ENCODE measurements at places on chromosomes 2 and 18.

DNA sequence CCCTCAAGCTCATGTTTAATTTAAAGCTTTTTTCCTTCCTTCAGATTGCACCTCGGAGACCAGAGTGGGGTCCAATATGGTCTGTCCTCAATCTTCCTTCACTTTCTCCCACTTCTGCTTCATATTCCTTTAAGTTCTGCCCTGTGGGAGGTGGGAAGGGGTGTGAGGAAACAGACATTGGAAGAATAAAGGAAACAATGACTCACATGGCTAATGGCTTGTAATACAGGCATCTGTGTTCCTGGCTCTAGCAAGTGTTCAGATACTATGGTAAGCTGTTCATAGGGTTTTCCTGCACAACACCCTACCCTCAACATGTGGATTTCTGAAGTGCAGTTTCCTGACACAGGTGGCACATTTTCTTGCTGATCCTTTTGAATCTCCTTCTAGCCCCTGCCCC lies 209.5 kb downstream of the PIK3C3 start:
- DNase-seq: no peak

DNA sequence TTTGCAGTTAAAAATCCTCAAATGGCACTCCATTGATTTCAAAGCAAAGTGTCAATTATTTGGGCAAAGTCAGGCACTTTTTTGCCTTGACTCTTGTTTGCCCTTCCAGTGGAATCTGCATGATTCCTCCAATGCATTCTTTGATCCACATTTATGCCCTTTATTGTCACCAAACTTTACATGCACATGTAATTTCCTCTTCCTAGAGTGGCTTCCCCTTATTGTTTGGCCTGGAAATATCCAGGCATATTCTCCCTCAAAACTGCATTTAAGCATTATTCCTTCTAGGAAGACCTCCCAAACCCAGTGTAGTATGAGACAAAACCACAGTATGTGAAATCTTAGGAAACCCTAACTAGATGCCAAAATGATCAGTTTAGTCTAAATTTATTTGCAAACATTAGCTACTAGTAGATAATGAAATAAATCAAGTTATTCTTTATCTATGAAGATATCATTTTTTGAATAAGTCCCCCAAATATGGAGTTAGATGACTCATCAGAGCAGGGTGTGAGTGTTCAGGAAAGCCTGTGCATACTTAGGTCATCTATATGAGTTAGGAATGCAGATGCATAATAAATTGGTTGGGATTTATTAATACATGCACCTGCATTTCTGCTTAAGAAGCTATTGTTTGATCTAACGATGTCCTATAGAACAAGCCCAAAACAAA lies 433.3 kb upstream of the TCF4 start:
- no peak for DNase-seq

GRCh38 chr2:100630473-100630977 lies 67.7 kb downstream of the PDCL3 start:
- no peak for DNase-seq

GRCh38 chr18:35484034-35484433 lies 13.7 kb downstream of the INO80C start:
- DNase-seq: no peak

GRCh38 chr2:71528749-71529148 lies 75.4 kb downstream of the DYSF start:
- no peak for DNase-seq

DNA sequence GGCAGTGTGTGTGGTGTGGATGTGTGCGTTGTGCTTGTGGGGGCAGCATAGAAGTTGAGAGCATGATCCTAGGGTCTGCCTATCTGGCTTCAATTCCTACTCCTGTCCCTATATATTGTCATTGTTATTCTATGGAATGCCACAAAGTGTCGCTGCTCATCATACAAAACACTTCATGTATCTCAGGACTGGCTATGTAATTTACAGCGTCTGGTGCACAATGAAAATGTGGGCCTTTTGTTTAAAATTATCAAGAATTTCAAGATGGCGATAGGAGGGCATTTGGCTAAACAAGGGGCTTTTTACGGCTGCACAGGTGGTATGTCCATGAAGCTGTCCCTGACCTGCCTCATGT lies 3.4 kb downstream of the SERPINB2 start:
- no peak for DNase-seq

DNA sequence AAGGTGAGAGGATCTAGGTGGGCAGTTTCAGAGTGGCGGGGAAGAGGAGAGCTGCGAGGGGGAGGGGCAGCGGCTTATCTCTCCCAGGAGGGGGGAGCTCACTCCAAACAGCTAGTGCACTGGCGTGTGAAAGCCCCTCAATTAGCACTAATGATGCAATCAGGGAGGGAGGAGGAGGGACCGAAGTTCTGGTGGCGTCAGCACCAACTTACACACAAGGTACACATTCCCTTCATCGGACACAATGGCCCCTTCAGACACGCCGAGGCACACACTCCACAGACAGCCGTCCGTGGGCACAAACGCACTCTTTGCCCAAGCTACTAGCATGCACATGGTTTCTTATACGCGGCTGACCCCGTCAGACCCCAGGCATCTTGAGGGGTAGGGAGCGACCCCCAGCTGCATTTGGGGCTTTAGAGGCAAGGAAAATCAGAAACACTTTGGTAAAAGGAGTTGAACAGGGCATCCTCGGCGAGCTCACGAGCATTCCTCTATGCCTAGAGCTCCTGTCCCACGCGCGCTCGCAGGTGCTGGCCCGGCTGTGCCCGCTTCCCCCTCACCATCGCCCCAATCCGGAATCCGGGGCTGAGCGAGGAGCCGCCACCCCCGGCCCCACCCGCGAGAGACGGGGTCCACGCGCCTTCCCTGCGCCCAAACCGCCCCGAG lies 868 bp upstream of the PKDCC start:
- DNase-seq: no peak

DNA sequence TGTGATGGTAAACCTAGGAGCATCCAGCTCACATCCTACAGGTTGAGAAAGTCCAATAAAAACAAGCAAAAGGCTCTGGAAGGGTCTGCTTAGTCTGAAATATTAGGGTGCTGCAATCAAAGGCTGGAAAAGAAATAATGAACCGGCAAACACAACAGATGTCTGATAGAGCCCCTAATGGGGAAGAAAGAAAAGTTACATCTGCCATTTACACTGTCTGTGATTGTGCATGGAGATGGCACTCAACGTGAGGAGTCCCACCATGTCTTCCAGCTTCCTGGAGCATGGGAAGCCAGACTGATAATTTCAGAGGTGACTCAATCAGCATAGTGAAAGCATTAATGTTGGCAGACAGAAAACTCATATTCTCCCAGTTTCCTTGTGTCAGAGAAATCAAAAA lies 307.8 kb downstream of the EPHA4 start:
- no peak for DNase-seq

DNA sequence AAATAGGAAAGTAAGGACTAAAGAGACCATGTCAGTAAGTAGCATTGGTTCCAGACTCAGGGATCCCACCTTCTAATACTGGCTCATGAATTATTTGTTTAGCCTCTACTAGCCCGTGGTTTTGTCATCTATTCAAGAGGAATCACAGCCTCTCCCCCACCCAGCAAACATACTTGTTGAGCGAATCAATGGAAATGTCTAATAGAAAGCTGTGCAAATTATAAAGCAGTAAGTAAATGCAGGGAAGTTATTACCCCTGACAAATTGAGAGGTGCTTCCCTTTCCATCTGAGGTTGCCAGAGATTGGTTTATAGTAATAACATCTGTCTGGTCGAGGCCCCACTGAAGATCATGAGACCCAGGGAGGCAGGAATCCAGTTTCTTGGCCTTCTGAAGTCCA lies 219.3 kb upstream of the OSR1 start:
- DNase-seq: no peak

DNA sequence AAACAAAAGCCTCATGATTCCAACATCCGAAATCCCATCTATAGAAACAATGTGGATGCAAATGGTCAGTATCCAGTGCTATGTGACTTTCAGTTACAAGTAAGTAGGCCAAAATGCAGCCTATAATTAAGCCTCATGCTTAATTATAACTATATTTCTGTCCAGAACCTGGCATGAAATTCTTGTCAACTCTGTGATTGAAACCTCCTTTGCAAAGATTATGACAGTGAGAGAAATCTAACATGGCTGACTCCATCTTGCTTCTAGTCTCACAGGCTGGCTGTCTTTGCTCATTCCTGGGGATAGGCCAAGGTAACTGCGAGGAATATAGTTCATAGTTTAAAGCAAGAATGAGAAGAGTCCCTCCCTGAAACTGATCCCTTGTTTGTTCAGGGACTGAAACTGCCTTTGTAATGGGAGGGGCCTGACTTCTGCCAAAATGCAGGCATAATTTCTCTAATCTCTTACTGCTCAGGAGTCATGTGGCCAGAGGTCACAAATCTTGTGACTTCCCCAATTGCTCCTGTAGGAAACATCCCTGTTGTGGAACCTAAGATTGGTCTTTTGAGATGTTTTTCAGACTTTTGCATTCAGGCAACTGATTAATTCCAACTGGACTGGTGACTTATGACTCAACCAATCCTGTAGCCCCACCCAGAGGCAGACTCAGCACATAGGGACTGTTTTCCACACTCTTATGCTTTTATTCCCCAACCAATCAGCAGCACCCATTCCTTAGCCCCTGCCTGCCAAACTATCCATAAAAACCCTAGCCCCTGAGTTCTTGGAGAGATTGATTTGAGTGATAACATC lies 84.5 kb upstream of the TLK1 start:
- DNase-seq: no peak

- DNase-seq: no peak
Measured at GRCh38 chr2:208025814-208026184, 472 bp upstream of the PLEKHM3 start.

DNA sequence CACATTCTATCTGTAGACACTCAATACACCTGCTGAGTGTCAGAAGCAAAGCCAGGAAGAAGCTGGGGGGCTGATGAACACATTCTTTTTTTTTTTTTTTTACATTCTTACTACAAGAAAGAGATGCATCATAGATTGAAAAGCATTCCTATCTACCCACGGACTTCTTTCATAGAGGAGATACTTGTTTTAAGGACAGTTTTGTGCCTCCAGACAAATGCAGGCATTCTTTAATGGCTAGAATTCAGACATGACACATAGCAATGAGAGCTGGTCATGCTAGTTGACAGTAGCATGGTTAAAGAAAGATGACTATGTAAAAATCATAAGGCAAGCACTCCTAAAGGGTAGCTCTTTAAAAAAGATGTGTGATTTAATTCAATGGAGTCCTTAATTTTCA lies 110.2 kb downstream of the EPHA4 start:
- DNase-seq: no peak

- DNase-seq: no peak
Measured at GRCh38 chr18:26397019-26397418, 151.3 kb downstream of the KCTD1 start.

- DNase-seq: no peak
Measured at GRCh38 chr2:239716536-239717318, 308.4 kb downstream of the NDUFA10 start.

DNA sequence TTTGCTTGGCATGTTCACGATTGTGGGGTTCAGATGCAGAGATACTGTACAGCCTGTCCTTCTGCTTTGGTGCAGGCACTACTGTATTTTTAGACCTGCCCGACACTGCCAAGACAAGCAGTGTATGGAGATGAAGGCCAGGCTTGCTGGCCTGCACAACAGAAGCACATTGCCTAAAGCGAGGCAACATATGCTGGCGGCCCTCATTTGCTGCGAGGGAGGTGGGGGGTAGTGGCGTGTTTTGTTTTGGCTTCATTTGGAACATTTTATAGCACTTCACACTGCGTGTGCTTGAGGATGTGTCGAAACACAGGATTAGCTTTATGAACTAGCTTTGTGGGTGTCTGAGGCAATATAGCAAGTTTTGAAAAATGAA lies 27.0 kb downstream of the TMEM182 start:
- DNase-seq: no peak

All from tibial artery (tissue), 4 donors.